ENCODE measurements at places on chromosomes 6 and 20.

- no peak for DNase-seq
These were observed 80.6 kb downstream of the ADGB start for GRCh38 chr6:146679386-146679785.

DNA sequence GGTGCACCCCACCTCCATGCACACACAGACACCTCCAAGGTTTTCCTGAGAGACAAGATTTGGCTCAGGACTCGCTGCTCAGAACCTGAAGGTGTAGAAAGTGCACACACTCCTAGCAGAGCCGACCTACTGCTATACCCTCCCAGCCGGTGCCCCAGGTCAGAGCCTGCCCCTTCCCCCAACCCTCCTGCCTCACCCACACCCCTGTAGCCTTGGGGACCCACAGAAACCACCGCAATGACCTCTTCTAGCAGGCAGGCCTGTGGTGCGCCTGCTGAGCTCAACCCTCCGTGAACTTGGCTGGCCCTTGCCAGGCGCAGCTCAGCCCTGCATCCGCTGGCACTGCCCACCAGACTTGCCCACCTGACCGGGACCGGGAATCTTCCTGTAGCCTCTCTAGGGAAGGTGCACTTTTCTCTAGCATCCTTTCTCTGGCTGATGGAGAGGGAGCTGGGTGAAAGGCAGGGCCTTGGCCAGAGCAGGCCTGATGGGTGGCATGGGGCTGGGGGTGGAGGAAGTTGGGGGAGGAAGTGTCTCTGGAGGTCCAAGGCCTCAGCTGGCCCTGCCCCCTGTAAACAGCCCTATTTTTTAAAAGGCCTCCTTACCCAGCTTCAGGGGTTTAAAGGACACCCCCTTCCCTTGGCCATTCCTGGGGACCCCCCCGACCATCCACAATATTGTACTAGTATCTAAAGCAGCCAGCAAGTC lies 36.9 kb upstream of the SLCO4A1 start:
- DNase-seq, result no peak

- DNase-seq, result no peak
These were observed 207.9 kb downstream of the GMPR start for GRCh38 chr6:16446273-16446672.

DNA sequence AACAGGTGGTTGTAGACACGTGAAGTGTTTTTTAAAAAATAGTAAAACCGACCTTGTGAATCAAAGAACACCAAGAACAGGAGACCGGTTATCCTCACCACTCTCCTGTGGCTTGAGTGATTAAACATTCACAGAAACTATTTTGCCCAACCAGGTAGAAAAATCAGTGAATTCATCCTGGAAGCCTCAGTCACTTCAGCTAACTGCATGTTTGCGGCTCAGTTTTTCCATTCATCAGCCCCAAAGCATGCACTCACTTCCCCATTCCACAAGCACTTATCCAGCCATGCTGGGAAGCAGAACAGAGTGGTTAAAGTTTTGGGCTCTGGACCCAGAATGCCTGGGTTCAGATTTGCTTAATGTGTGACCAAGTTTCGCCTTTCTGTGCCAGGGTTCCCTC lies 2.4 kb downstream of the LRRN4 start:
- DNase-seq, result no peak

GRCh38 chr6:6581054-6581453 lies 7.5 kb upstream of the LY86 start:
- no peak for DNase-seq

DNA sequence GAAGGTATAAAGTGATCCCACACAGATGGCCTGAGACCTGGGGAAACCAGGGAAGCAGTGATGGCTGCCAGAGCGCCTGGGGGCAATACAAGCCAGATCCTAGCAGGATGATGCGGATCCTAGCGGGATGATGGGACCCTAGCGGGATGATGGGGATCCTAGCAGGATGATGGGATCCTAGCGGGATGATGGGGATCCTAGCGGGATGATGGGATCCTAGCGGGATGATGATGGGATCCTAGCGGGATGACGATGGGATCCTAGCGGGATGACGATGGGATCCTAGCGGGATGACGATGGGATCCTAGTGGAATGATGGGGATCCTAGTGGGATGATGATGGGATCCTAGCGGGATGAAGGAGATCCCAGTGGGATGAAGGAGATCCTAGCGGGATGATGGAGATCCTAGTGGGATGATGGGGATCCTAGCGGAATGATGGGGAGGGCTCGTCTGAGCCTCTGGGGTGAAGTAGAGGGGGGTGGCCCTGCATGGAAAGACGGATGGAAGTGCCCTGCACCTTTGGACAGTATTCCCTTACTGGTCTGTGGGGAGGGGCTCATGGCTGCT lies 44.2 kb upstream of the CDH22 start:
- DNase-seq, result no peak

DNA sequence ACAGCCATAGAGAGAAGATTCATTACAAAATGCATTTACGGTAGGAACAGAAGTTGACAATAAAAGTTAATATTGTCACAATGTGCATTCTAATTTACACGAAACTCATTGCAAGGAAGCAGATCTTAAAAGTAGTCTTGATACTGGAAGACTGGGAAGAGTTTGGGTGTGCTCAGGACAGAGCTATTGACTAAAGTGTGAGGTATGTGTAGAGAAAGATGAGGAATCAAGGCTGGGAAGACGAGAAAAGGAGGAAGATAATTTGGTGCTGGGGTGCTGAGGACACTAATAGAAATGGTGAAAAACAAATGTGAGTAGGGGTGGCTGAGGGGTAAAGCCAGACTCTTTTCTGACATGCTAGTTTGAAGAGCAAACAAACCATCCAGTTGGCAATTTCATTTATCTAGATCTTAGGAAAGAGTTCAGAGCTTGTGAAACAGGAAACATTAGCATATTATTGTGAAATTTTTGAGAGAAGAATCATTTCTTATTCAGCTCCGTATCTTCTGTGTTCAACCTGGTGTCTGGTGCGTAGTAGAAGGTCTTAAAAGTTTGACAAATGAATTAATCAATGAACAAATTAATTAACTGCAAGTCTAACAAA lies 72.7 kb downstream of the ELOVL4 start:
- DNase-seq, result no peak

DNA sequence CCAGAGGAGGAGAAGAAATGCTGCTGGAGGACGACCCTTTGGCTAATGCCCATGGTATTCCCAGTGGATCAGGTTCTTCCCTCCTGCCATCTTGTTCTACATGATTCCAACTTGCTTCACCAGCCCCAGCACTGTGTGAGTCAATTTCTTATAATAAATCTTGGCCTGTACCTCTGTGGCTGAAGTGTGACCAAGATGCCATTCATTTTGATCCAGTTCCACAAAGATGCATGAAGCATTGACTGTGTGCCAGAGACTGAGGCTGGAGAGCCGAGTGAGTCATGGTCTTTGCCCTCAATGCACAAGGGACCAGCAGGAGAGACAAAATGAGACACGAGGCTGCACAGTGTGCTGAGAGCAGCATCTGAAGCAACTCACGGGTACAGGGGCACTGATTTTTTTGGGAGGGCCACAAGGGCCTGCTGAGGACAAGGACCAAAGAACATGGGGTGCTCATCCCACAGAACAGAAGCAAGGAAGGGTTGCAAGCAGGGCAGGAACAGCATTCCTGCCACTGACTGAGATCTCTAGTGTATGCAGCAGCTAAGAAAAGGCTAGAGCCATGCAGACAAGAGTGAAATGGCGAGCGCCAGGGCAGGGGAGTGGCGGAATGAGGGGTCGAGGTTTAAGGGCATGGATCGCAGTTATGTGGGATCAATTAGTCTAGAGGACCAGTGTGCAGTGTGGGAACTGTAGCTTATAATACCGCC lies 207.0 kb downstream of the THBS2 start:
- no peak for DNase-seq

DNA sequence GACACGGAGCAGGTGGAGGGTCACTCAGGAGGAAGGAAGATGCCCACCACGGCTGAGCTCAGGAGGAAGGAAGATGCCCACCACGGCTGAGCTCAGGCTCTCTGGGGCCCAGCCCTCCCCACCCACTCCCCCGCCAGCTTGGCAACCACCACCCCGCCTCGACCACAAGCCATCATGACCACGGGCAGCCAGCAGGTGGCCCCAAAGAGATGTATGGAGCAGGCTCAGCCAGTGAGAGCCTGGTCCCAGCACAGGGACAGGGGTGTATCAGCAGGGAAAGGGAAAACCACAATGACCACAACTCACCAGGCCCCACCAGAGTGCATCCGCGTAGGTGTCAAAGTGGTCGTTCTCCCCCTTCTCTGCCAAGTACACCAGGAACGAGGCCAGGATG lies 30.4 kb downstream of the KCNQ2 start:
- DNase-seq, result no peak

All from activated naive CD4-positive, alpha-beta T cell (primary cell).